Activated B cell treated with CpG ODN at 0.5 μM for 24 hours (primary cell): ENCODE measurements at places on chromosomes 5 and 9.

- DNase-seq: no peak
Observed at GRCh38 chr9:104780796-104781395, 17.0 kb downstream of the NIPSNAP3B start.

DNA sequence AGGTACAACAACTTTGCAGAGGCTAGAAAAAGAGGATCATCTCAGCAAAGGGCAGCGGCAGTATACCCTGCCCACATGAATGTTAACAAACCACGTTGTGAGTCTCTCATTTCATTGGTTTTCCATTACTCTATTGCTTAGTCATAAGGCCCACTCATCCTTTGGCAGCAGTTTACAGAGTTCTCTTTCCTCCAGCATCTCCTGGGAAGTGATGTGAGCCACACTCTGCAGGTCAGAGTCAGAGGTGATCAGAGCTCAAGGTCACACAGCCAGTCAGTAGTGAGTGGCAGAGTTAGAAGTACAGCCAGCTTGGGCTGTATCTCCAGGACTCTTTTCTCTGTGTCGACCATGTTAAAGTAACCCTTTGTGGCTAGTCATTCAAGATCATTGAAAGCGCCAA is 599.6 kb upstream of the GRAMD2B start:
- DNase-seq: no peak

DNA sequence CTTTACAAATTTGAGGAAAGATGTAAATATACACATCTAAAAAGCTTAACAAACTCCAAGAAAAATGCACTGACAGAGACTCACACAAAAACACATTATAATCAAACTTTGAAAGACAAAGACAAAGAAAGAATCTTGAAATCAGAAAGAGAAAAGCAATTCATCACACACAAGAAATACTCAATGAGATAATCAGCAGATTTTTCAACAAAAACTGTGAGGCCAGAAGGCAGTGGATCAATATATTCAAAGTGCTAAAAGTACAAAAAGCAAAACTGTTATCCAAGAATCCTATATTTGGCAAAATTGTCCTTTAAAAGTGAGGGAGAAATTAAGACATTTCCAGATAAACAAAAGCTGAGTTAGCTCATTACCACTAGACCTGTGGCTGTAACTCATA is 6.1 kb downstream of the TPD52L3 start:
- DNase-seq: no peak

GRCh38 chr9:136977223-136977622 is at the start of gene PTGDS:
TSS of gene PTGDS (plus strand) at chr9:136977504. CDS start at chr9:136977579, 75 bp downstream.
- DNase-seq: no peak

- no peak for DNase-seq
Observed at GRCh38 chr5:149036168-149036567, 26.7 kb downstream of the SH3TC2 start.

GRCh38 chr5:135430135-135430437 is 17.1 kb downstream of the DCANP1 start:
- no peak for DNase-seq

DNA sequence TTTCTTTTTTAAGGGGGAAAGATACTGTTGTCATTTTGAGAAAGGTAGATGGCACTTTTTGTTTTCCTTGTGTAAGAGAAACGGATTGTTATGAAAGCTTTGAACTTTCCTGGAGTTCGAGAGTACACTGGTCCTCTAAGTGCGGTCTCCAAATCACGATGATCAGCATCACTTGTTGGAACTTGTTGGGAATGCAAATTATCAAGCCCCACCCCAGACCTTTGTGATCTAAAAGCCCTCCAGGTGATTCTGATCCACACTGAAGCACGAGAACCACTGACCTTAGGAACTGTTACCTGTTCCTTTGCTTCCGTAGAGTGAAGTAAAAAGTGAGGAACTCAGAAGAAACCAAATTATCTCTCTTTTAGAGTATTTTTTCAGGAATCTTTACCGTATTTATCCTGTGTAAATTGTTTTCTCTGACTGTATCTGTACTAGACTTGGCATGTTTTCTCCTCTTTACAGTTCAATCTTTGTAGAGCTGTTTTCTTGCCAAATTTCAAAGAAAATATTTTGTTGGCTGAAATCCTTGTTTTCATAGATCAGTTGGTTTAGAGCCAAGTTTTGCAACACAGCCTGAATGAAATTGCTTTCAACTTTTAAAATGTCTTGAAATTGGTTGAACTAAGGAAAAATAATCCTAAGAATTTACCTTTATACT is 4.0 kb downstream of the MAT2B start:
- DNase-seq: no peak

DNA sequence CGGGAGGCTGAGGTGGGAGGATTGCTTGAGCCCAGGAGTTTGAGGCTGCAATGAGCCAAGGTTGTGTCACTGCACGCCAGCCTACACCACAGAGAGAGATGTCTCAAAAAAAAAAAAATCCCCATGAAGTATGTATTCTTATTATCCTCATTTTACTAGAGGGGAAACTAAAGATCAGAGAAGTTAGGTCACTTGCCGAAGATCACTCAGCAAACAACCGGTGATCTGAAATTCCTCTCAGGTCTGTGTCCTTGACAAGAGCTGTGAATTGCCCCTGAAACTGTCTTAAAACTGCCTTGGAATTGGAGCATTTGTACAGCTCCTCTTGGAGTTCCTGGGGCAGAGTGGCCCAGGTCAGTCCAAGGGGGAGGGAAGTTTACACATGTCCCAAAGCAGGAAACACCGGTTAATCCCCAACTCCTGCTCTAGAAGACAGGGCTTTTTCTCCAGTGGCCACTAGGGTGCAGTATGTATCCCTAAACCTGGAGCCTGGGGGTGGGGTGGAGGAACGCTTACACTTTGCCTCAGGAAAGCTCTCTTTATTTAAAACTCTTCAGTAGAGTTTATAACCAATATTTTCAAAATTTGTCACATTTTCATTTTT is 27.6 kb downstream of the AQP7 start:
- no peak for DNase-seq

GRCh38 chr5:119336262-119336661 is 19.6 kb upstream of the TNFAIP8 start:
- no peak for DNase-seq

DNA sequence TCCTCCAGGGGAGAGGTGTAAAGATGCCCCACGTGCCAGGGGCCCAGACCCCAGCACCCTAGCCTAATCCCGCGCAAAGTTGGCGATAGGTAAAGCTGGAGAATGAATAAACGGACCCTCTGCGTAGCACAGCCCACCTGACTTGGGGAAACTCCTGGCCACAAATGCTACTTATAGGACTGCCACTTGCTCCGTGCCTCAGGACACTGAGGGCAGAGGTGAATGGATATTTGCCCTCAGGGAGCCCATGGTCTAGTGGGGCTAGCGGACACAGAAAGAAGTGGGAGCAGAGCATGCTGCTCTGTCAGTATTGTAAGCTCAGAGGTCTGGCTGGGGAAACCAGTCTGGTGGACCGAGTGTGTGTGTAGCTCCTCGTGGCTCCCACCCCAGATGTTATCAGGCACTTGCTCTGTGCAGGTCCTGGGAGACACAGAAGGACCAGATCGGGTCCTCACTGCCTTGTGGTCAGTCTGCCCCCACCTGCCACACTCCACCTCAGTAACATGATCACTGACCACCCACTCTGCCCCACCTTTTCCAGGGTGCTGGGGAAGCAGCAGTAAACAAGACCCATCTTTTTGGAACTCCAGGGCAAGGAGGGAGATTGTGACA is 841 bp downstream of the GRK6 start:
- DNase-seq: no peak

GRCh38 chr9:121222524-121223171 is 21.0 kb upstream of the RAB14 start:
- DNase-seq: no peak

- no peak for DNase-seq
Observed at GRCh38 chr5:5006548-5006947, 133.6 kb upstream of the ADAMTS16 start.

GRCh38 chr5:1668141-1668721 is 131.4 kb downstream of the MRPL36 start:
- no peak for DNase-seq

DNA sequence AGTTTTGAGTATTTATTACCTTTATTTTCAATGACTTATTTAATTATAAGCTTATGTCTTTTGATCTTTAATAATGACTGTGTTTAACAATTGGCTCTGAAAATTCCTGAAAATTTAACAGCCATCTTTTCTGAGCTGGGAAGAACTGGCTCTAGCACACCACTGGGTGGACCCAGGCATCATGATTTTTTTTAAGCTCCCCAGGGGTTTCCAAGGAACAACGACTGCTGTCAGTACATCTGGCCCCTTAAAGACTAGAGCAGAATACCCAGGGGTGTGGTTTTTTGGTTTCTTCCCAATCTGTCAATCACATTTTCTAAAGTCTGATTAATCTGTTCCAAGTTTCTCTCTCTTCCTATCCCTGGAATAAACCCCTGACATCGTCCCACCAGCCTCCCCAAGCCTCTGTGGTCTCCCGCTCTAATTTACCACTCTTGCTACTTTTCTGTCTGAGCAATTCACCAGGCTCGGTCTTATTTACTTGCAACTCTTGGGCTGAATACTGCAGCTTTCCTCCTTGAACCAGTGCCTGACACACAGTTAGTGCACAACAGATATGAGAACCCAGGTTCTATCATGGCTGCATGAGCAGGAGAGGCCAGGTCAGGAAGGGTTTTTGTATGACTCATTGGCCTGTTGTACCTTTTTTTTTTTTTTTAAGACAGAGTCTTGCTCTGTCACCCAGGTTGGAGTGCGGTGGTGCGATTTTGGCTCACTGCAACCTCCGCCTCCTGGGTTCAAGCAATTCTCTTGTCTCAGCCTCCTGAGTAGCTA is 321.9 kb downstream of the ZSWIM6 start:
- no peak for DNase-seq

DNA sequence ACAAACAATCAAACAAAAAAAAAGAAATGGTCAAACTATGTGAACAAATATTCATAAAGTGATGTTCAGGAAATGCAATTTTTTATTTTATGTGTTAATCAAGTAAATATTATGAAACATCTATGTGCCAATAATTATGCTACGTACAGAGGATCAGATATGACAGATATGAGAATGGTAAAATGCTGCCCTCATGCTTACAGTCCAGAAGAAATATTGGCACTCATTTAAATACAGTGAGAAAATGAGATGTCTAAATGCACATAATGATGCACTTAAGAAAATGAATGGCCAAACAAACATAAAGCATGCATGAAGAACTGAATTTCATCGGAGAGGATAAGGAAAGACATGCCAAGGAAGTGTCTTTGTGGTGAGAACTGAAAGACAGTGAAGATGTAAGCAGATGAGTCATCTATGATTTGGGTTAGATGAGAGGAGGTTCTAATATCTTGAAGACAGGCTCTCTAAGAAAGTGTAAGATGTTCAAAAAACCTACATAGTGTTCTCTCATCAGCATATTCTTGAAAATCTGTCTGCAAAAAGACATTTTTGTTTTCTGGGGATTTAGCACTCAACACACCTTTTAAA is 1231.1 kb upstream of the ACO1 start:
- no peak for DNase-seq

DNA sequence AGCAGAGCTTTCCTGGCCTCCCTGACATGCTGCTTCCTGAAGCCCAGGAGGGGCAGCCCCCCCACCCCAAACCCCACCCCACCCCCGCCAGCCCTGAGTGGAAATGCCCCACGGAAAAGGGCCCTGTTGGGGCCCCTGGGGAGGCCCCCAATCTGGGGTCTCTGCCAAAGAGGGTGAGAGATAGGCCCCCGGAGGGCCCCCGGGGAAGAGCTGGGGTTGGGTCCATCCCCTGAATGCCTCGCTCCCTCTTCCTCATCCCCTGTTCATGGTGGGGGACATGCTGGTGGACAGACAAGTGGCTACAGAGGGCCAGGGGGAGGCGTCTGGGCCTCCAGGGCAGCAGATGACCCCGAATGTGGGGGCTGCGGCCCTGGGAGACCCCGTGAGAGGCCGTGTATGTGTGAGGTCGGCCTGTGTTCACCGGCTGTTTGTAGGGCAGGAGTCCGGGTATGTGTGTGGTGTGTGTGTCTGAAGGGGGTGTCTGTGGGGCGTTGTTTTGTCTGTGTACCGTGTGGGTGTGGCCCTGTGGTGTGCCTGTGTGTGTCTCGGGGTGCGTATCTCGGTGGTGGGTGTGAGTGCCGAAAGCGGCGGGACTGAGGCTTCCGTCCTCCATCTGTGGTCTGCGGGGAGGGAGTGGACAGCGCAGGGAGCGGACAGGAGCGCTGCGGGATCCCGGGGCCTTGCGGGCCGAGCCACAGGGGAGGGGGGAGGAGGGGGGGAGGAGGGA is 11.3 kb downstream of the C9orf50 start:
- DNase-seq: no peak

DNA sequence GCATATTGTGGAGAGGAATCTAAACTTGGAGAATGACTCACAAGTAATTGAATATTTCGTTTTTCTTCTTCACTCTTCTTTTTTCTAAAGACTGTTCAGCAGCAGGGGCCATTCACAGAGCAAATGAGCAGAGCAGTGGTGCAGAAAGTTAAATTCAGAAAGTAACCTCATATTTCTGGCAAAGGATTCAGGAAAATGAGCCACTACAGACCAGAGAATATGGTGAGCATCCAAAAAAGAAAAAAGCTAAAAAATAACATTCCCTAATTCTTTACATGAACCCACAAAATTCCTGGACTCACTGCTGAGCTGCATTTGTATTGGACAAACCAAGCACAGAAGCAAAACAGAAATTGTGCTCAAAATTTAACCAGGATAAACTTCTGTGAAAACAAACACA is 1486.8 kb upstream of the C9orf72 start:
- no peak for DNase-seq

DNA sequence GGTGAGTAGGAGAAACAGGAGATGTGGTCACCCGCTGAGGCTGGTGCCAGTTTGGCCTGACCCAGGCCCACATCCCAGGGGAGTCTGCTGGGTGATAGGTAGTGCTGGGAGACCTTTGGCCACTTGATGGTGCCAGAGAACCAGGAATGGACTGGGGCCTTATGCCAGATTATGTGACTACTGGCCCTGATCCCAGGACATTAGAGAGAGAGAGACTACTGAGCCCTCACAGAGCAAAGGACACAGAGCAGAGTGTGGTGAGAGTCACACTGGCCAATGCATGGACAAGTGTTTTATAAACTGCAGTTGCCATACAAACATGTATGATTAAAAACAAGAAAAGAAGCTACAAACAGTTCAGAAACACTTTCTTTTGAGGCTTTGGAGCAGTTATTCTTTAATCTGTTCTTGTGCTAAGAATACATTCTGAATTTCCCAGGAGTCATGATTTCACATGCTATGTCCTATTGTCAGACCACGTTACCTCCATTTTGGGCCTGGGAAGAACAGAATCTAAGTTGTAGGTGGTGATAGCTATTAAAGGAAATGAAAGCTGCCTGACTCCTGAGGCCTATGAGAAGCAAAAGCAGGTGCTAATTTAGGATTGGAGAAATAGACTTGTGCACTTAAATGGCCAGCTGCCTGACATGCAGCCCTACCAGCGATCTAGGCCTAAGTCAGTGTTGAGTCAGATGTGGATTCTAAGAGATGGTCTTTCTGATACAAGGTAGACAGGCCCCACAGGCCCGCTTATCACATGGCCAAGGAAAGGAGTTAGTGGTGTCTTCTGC is 32.6 kb upstream of the TMOD1 start:
- no peak for DNase-seq

- no peak for DNase-seq
Observed at GRCh38 chr5:127031147-127031862, 947 bp upstream of the MARCHF3 start.
